ENCODE measurements at places on chromosomes 11 and 22.

DNA sequence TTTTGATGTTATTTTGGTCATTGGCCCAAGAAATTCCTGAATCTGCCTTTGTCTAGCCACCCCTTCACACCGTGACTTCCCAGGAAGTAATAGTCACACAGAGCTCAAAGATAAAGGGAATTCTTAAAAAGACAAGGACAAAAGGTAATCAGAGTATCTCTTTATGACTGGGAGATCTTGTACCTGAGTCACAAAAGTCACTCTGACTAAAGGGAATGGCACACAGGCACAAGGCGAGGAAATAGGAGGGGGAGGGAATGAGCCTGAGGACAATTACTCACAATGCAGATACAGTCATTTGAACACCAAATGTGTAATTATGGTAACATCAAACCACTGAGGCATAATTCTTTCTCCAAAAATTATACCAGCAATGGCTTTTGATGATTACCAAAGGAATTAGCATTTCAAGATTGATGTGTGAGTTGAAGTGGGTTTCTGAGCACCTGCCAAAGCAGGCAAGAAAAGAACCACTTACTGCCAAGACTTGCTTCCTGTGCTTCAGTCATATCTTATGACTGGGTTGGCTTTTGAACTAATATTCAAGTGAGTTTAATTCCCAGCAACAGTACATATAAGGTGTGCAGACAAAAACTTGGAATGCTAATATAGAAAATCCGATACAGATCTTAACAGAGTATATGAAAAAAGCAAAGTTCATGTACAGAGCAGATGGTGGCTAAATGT, 856.4 kb downstream of the LRRC4C start:
- no peak for DNase-seq

DNA sequence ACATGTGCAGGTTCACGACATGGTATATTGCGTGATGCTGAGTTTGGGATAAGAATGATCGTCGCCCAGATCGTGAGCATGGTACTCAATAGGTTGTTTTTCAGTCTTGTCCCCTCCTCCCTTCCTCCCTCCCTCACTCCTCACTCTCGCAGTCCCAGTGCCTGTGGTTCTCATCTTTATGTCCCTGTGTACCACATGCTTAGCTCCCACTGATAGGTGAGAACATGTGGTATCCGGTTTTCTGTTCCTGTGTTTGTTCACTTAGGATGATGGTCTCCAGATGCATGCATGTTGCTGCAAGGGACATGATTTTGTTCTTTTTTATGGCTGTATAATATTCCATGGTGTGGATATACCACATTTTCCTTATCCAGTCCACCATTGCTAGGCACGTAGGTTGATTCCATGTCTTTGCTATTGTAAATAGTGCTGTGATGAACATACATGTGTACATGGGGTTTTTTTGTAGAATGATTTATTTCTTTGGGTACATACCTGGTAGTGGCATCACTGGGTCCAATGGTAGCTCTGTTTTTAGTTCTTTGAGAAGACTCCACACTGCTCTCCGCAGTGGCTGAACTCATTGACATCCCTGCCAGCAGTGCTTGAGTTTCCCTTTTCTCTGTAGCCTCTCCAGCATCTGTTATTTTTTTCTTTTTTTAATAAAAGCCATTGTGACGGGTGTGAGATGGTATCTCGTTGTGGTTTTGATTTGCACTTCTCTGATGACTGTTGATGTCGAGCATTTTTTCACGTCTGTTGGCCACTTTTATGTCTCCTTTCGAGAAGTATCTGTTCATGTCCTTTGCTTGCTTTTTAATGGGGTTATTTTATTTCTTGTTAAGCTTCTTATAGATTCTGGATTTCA, 16.4 kb downstream of the ZBED4 start:
- DNase-seq, result no peak

GRCh38 chr22:47006433-47006832, 244.0 kb downstream of the TBC1D22A start:
- DNase-seq, result no peak

DNA sequence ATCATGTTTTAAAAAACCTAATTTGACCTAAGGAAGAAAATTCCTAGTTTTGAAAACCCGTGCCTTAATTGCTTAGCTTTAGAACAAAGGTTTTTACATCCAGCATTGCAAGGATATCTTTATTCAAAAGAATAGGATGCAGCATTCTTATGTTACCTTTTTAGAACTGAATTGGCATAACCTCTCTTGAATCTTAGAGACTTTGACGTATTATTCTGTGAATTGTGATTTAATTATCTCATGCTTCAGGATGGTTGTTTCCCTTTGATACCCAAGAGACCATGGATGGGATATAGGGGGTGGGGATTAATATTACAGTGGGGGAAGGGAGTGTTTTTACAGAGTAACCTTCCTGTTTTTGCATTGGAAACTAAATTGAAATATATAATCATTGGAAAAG, 49.4 kb downstream of the ARHGEF12 start:
- DNase-seq, result no peak

GRCh38 chr11:93791493-93791892, 7.4 kb downstream of the MED17 start:
- no peak for DNase-seq

GRCh38 chr11:132840191-132840590, 692.1 kb downstream of the OPCML start:
- no peak for DNase-seq

DNA sequence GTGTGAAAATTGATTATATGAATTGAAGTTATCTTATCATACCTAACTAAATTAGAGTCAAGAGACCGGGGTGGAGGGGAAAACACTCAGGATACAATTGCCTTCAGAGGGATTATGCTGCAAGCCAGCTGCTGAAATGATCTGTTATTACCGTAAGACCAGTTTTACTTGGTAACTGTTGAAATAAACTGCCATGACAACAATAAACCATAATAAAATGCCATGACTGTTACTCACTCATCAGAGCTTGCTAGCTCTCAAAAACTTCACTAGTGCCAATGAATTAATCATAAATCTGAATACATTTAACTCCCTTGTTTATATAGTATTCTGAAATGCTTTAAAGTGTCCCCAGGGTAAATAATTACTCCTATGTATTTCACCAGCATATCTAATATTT, 68.2 kb downstream of the CASP12 start:
- no peak for DNase-seq
